Activated T-cell treated with anti-CD3 and anti-CD28 coated beads, Interleukin-2, amount 50 U/mL, for 72 hours (primary cell): ENCODE measurements at places on chromosomes 3 and 15. TPM values are rescaled to one million over a fixed set of nuclear protein-coding genes. Genes with fewer than 3 reads are reported as not detected.

- no peak for DNase-seq
Observed at GRCh38 chr3:113516115-113516505, 1.2 kb upstream of the SPICE1 start.

DNA sequence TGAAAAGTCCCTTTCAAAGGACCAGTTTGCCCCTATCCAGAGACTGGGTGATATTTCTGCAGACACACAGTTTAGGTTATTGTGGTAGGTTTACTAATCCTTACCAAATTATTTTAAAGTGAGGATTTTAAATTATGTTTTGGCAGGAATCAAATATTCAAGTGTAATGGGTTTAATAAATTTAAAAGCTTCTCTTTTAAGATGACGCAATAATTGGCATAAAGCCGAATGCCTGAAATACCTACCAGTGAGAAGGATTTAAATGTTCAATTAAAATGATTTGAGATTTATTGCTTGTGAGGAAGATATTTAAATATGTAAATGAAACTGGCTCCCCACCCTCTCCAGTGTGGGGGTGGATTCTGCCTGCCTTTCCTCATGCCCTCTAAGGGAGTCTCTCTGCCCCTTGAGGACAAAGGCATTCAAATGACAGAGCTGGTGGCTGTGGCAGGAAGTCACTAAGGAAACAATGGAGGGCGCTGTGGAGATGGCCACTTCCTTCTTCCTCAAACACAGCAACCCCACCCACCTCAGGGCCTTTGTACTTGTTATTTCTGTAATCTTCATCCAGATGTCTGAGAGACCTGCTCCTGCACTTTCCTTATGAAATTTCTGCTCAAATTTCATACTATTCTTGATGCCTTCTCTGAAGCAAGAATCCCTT, 131.7 kb downstream of the TNIK start:
- DNase-seq = peak; percentile 46

DNA sequence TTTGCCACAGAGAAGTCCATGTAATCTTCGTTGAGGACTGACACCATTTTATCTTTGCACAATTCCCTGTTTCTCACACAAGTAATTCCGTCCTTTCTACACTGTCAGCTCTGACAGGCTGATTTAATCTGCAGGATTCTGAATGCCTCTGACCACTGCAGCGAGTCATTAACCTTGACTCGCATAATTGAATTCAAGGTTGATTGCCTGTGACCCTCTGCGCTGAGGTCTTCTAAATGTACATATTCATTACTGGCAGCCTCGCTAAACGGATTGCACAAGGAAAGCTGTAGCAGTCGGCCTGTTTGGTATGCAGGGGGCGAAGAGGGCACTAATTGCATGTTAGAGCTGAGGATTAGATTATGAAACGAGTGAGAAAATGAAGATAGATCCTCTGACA, 147.8 kb downstream of the SHOX2 start:
- DNase-seq = no peak

The EFCC1 gene
- 0.42 TPM for total RNA-seq

DNA sequence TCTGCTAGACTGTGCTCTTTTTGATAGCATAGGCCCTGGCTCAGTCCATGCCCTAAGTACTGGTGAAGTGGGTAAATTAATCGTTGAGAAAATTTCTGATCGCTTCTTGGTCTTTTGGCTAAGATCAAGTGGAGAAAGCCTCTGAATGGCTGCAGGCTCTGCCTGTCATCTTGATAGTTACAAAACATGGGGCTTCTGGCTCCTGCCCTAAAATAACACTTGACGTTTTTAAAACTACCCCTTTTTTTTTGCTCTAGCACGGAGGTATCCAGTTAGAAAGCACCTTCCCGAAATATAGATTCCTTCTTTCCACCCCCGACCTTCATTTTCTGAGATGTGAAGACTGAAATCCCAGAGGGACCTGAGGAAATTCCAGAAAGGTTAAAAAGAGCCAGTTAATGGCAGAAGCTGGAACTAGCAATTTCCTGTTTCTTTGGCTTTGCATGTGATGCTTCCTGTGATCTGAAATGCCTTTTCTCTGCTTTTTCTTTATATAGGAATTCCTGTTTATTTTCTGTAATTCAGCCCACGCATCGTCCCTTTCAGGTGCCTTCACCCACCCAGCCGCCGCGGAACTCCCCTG, 799 bp upstream of the C2CD4B start:
- no peak for DNase-seq
